Smooth muscle cell of the pulmonary artery (primary cell): ENCODE measurements at places on chromosomes 12 and 14. TPM values are rescaled to one million over a fixed set of nuclear protein-coding genes. Genes with fewer than 3 reads are reported as not detected.

SLCO1C1 gene
- total RNA-seq, result 0.63 and 2.0 TPM in 2 replicates

SLC4A8 gene
- total RNA-seq, result 1.6 and 5.4 TPM in 2 replicates

PRICKLE1 gene
- 0.79 and 2.6 TPM in 2 replicates for total RNA-seq

FERMT2 gene
- total RNA-seq, result 153 and 174 TPM in 2 replicates

POTEM gene
- not detected in 2 replicates for total RNA-seq

AKAP5 gene
- 0.20 and 0.56 TPM in 2 replicates for total RNA-seq

PTPRB gene
- 8.6 and 13.9 TPM in 2 replicates for total RNA-seq

ADAM20 gene
- 2.4 and 2.5 TPM in 2 replicates for total RNA-seq

RNASE4 gene
- 58.3 and 59.6 TPM in 2 replicates for total RNA-seq

RNU4-1 gene
- total RNA-seq, result under 0.01 TPM in 1 of 2 replicates, not detected in the other

KLRC3 gene
- total RNA-seq, result not detected in 2 replicates

TC2N gene
- 0.26 and 0.50 TPM in 2 replicates for total RNA-seq

KRT78 gene
- not detected in 2 replicates for total RNA-seq

AQP2 gene
- total RNA-seq, result 0.07 TPM in 1 of 2 replicates, not detected in the other

SLC10A1 gene
- total RNA-seq, result not detected in 2 replicates
